Prostate gland (tissue), 2 donors: ENCODE measurements at places on chromosomes 1 and 21. TPM values are rescaled to one million over a fixed set of nuclear protein-coding genes. Genes with fewer than 3 reads are reported as not detected.

Gene PEF1
- 99.5 TPM for total RNA-seq

Gene FAM72D
- 0.34 TPM for total RNA-seq

Gene BACE2
- total RNA-seq: 103 TPM

Gene LMX1A
- not detected for total RNA-seq

Gene CELA2A
- total RNA-seq: 5.4 TPM

Gene HEYL
- 2.6 TPM for total RNA-seq
